ENCODE measurements at places on chromosomes 11 and 22.
A peak's percentile ranks its signal among the peaks of the same experiment; 100 is the strongest.

DNA sequence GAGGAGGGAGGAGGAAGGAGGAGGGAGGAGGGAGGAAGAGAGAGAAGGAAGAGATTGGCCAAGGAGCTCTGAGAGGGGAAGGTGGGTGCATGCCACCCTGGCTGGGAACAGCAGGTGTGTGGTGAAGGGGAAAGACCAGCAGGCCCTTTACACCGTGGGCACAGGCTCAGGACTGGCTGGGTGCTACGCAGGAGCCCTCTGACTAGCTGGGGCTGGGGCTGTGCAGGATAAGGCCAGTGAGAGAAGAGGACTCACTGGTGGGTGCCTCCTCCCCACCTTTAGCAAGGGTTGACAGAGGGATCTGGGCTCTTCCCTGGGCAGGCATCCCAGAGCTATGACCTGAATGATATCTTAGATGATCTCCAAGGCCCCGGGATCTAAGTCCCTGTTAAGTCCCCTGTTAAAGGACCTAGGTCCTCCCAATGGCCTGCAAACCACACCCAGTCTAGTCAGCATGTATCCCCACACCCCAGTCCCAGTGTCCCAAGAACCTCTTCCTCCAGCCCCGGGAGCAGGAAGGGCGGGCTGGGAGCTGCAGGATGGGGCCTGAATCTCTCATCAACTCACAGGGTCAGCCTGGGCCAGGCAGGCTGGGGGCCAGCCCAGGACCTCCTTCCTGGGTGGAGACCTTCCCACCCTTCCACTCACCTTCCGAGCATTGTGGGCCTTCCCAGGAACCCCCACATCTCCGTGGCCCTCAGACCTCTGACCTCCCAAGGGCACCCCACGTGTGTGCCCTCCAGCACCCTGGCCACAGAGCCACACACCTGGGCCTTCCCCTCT, 55.4 kb downstream of the CDKN1C start:
- no peak for DNase-seq

GRCh38 chr11:133747409-133747808, 97.9 kb downstream of the SPATA19 start:
- no peak for DNase-seq

GRCh38 chr22:18997925-18998315, 61.8 kb upstream of the PRODH start:
- DNase-seq: no peak

GRCh38 chr11:60589611-60590010, 74.4 kb downstream of the MS4A13 start:
- no peak for DNase-seq

DNA sequence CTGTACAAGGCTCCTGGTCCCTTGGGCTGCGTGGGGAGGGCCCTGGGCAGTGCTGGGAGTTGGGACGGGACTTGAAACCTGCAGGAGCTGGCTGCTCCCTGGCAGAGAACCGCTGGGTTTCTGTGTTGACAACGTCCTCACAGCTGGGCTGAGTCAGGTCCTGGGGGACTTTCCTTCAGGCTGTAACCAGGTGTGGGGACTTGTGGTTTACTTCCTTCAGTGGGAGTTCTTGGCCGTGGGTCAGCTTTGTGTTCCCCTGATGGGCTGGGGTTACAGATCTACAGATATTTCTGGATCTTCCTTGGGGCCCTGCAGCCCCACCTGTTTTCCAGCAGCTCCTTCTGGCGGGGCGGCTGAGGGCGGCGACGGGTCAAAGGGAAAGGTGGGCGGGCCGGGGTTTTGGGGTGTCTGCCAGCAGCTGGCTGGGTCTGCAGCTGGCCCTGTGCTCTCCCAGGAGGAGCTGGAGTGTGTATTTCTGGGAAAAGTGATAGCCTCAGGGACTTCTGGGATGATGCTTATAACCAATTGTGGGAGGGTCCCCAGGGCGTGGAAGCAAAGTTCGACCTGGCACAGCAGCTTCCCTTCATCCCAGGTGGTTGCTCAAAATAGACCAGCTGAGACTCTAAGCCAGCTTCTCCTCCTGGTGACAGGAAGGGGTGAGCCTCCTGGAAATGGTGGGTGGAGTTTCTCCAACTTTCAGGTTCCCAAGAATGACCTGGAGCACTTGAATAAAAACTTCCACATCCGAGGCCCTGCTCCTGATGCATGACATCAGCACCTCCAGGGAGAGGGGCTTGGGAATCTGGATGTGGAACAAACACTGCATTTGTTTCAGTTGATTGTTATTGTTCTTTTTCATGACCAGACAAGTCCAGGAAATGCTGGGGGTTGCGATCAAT, 19.1 kb downstream of the ST14 start:
- no peak for DNase-seq

- DNase-seq: no peak
These were observed 84.5 kb upstream of the PPARA start for GRCh38 chr22:46065691-46066454.

GRCh38 chr11:41786087-41786486, 326.6 kb upstream of the LRRC4C start:
- DNase-seq: no peak

DNA sequence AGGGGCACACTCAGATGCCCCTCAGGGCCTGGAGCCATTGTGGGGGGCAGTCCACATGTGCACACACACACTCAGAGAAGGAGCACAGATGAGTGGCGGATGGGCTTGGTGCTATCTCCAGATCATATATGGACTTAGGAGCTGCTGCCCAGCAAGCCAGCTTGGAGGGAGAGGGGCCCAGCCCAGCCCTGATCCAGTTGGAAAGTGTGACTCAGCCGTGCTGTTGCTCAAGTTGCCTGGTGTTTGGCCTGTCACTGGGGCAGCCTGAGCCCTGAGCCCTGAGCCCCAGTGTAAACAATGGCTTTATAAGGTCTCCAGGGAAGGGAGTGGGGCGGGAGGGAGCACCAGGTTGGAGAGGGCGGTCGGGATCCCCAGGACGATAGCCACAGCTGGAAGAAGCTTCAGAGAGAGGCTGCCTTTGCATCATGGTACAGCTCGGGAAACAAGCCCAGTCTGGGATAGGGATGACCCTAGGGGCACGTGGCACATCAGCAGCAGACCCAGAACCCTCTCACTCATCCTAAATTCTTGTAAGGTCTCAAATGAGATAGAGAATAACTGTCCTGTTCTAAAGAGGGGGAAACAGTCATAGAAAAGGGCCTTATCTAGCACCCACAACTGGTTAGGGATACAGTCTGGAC, 4.8 kb downstream of the SELENOM start:
- peak; percentile 86 for DNase-seq

- no peak for DNase-seq
These were observed 7.6 kb upstream of the CHKA start for GRCh38 chr11:68128682-68129327.

DNA sequence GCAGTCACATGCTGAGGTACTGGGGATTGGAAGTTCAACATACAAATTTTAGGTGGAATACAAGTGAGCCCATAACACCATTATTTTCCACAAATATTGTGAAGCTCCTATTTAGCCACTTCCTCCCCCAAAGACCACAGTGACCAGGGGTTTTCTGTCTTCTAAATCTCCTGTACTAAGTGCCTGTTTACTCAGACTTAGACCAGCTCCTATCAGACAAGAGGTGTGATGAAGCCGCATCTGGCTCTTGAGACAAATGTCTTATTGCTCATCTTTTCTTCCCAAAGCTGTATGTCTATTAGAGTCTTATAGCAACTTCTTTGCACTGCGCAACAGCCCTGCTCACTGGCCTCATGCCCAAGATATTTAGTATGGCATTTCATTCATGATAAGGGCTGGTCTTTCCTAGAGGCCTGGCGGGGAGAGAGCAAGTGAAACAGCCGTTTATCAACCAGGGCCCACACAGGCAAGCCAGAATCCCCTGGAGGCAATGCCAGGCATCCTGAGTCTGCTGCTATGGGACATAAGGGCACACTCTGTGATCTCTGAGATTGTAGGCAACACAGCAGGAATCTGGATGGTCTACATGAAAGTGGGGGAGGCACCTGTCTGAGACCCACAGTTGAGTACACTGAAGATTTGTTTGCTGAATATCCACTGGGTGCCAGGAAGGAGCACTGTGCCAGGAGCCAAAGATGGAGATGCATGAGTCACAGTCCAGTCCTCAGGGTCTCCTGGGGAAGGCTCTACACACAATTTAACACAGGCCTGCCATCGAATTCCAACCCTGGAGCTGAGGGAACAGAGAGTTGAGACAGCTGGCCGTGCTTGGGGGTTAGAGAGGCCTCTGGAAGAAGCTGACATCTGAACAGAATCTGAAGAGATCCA, 78.5 kb upstream of the NCAM1 start:
- no peak for DNase-seq

DNA sequence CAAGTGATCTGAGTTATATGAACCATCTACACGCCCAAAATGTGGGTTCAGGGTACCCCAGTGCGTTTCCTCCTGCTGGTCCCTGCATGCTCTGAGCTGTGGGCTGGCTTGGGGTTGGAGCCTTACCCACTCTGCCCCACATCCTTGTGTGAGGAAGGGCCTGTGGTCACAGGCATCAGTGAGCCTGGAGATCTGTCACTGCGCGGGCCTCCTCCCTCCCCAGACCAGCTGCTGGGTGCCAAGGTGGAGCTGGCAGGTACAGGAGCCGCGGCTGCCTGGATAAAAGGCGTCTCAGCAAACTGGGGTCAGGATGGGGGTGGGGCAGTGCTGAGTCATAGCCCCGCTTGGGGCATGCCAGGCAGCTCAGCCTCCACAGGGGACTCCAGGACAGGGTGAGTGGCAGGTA, 17.9 kb downstream of the GNAZ start:
- DNase-seq: no peak

GRCh38 chr11:36048496-36049247, 104.8 kb downstream of the LDLRAD3 start:
- no peak for DNase-seq

DNA sequence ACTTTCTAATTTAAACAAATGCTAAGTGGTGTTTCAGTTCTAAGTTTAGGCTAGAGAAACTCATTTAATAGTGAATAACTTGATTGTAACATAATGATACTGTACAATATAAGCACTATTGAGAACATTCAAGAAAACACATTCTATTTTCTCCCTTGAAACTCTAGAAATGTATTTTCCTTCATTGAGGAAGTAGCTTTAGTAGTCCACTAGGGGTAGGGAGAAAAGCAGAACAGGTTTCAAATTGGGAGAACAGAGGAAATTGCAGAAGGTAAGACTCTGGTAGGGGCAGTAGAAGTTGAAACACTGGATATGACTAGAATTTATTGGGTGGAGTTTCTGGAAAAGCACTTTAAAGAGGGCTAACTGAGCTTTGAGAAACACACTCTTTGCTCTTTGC, 31.6 kb upstream of the MPPED2 start:
- DNase-seq: no peak

- DNase-seq: no peak
These were observed 66.2 kb downstream of the DHCR7 start for GRCh38 chr11:71381781-71382505.

GRCh38 chr11:111400595-111400994, 21.5 kb upstream of the POU2AF1 start:
- no peak for DNase-seq

GRCh38 chr22:39514373-39514973, 5.9 kb upstream of the ATF4 start:
- DNase-seq: no peak

DNA sequence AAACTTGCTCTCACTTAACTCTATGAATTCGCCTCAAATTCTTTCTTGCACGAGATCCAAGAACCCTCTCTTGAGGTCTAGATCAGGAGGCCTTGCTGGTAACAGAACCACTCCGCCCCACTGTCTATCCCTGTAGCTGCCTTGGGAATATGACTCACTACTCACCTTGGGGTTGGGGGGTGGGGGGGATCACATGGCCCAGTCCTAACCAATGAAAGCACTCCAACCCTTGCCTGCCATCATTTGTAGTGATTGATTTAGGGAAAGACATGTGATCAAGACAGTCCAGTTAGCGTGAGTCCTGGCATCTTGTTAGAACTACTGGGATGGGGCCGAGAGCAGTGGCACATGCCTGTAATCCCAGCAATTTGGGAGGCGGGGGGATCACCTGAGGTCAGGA, 4.8 kb upstream of the MRTFA start:
- no peak for DNase-seq

DNA sequence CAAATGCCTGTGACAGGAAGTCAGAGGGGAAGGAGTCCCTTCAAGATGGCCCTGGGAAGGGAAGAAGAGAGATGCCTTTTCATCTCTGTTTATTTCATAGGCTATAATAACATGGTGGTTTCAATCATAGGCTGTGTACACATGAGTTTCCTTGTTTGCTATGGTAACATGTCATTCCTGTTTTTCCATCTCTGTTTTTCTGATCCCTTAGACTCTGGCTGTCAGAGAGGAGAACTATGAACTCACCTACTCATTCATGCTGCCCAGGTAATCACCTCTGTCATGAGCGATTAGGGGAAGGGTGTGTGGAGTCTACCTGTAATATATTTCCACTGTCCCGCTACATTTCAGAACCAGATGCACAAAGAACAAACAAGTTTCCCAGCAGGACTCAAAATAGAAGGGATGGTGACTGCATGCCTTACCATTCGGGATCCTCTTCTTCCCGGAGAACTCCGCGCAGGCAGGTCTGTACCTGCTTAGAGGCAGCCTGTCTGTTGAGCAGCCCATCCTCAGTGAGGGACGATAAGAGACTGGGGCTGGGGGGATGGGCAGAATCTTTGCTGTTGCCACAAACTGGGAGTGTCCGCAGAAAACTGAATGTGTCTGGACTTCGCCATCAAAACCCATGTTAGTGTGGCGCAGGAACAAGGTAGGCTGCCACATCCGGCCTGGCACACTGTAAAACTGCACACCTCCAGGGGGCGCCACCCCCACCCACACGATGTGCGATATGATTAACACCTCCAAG, 7.1 kb upstream of the PEX26 start:
- no peak for DNase-seq

GRCh38 chr11:17760102-17761029, 25.8 kb downstream of the KCNC1 start:
- DNase-seq: no peak

DNA sequence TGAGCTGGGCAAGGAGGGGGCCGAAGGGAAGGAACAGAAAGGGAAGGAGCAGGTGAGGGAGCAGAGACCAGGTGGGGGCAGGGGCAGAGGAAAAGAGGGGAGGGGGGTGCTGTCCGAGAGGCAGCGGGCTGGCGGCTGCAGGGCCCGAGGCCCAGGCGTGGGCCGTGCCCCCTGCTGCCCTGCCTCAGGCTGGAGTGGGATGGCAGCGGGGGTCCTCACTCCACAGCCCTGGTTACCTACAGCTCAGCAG, 2.3 kb downstream of the IGF2 start:
- DNase-seq: no peak

Data from BJ (cell line).